ENCODE measurements at places on chromosomes 12 and 14. TPM values are rescaled to one million over a fixed set of nuclear protein-coding genes. Genes with fewer than 3 reads are reported as not detected.

- DNase-seq: no peak
Measured at GRCh38 chr14:52175982-52176502, 91.5 kb upstream of the PTGDR start.

- DNase-seq: no peak
Measured at GRCh38 chr12:105622846-105623736, 292.6 kb downstream of the C12orf75 start.

GRCh38 chr14:96109596-96110355, 70.6 kb downstream of the C14orf132 start:
- DNase-seq: no peak

DNA sequence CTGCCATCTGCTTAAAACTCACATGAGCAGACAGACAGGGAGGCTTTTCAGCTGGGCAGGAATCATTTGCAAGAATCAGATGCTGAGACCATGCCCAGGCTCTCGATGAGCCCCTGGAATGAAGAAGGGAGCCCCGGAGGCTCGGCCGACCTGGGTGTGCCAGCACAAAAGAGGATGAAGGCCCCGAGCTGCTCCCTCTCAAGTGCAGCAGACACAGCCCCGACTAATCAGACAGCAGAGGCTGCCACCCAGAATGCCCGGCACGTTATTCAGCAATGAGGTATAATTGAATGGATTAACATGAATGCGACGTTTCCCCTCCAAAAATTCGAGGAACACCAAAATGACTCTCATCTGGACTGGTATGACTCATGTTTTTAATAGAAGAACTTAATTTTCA, 58.9 kb downstream of the BCL11B start:
- no peak for DNase-seq

DNA sequence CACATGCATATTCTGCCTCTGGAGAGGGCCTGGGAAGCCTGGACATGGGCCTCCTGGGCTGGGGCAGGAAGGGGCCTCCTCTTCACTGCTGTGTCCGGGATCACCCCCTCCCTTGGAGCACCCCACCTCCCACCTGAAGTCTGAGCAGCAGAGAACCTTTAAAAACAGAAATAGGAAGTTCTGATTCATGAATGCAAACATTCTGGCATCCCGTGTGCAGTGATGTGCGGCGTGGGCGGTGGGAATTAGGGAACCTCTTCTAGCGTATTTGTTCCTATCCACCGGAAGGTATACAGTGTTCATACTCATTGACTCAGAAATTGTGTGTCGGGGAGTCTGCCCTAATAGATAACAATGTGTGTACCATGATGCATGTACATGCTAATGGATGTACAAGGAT, 46.2 kb downstream of the C14orf132 start:
- DNase-seq: no peak

- DNase-seq: no peak
Measured at GRCh38 chr14:50615056-50615455, 53.0 kb downstream of the SAV1 start.

- DNase-seq: no peak
Measured at GRCh38 chr12:112815589-112816321, 24.2 kb downstream of the RPH3A start.

- DNase-seq: no peak
Measured at GRCh38 chr12:41254004-41254914, 66.1 kb downstream of the PDZRN4 start.

DNA sequence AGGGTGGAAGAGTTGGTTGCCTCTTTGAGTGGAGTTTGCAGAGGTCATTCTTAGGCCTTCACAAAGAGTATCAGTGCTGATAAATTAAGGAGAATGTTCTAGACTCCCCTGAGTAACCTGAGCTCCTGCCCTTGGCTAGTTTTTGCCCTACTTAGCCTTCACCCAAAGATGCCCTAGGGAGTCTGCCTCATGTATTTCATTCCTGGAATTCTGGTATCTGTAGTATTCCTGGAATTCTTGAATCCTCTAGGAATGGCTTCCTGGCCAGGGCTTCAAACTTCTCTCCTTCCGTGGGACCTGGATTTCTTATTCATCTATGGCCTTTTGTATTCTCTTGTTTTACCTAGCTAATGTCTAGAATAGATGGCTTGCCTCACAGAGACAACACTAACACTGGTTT, 701.1 kb downstream of the NOVA1 start:
- DNase-seq: no peak

GRCh38 chr12:49863946-49864797, 21.3 kb upstream of the BCDIN3D start:
- no peak for DNase-seq

GRCh38 chr14:94439453-94440057, 13.0 kb downstream of the SERPINA11 start:
- no peak for DNase-seq

GRCh38 chr14:32906672-32907071, 32.0 kb upstream of the NPAS3 start:
- DNase-seq: no peak

- DNase-seq: no peak
Measured at GRCh38 chr14:79896009-79896408, 315.3 kb downstream of the DIO2 start.

GRCh38 chr12:104460041-104460719, 3.4 kb downstream of the CHST11 start:
- no peak for DNase-seq

DNA sequence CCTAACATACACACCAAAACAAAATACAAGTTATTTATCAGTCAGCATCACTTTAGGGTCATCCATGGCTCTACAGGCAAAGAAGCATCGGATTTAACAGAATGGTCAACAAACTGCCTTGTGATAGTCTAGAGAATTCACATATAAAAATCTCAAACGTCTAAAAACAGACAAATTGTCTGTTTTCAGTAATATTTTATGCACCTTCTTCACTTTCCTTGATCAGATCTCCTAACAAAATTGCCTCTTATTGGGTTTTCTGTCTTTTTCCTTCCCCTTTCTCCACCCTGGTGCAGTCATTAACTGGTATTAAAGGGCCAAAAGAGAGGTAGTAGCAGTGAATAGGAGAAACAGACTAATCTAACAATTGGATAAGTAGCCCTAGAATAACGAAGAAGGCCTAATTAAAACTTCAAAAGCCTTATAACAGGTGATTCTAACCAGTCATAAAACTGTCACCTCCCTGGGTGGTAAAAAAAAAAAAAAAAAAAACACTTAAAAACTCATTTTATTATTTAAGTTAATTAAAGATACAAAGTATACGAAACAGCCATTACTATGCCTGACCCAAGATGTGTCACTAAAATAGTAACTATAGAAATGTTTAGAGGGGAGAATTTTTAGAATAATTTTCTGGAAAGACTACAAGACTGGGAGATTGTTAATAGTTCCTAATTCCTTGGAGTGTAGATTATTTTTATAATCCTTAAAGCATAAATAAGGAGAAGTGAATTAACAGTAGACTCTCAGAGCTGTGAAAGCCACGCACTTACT, 1.5 kb downstream of the KIF21A start:
- DNase-seq: no peak

DNA sequence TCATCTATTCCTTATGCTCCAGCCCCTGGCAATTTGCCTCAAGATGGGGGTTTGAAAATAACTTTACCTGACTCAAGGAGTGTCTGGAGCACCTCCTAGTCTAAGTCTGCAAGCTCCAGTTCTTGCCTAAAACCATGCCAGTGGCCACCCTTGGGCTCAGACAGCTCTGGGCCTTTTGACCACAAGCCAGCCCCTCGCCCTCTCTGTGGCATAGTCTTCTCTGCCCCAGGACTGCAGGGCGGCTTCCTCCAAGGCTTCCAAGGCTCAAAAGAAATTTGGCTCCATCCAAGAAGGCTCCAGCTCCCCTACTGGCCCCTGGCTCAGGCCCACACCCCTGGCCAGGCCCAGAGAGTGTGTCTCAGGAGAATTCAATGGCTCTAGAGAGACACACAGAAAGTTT, 14.8 kb downstream of the ACVRL1 start:
- no peak for DNase-seq

DNA sequence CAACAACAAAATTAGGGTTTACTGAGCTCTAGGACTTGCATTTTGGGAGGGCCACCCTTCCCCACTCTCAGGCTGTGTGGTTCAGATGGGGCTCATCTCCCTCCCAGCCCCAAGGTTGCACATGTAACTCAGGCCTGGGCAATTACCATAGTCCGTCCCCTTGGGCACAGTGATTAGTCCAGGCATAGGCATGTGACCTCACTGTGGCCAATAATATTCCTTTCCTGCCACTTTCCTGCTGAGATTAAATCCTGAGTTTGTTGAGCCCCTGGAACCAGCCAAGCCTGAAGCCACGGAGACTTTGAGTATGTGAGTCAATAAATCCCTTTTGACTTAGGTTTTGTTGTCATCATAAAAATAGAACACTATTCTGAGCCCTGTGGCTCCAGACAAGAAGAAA, 113.0 kb downstream of the AACS start:
- no peak for DNase-seq

DNA sequence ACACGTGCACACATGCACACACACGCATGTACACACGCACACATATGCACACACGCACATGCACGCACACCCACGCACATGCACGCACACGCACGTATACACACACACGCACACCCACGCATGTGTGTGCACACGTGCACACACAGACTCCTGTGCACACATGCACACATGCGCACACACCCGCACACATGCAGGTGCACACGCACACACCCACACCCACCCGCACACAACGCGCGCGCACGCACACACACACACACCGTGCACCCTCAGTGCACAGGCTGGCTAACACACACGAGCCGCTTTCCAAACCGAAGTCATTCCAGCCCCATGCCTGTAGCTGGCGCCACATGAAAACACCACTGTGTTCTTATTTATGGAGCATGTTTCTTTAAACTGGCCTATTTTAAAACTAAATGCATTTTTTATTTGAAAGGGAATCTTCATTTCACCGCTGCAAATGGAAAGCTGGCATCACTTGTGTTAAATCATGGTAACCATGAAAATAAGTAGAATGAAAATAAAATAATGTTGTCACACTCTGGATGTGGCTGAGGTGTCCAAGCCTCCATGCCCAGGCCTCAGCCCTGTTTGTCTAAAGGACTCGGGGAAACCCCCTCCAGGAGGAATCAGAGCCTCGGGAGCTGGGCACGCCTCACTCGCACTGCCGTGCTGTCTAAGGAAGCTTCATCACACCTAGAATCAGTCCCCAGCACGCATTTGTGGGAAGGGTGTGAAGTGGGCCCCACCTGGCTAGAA, 45.1 kb downstream of the GALNT9 start:
- peak; percentile 29 for DNase-seq

GRCh38 chr12:99386907-99387306, 260.6 kb upstream of the GARIN6 start:
- DNase-seq: no peak

DNA sequence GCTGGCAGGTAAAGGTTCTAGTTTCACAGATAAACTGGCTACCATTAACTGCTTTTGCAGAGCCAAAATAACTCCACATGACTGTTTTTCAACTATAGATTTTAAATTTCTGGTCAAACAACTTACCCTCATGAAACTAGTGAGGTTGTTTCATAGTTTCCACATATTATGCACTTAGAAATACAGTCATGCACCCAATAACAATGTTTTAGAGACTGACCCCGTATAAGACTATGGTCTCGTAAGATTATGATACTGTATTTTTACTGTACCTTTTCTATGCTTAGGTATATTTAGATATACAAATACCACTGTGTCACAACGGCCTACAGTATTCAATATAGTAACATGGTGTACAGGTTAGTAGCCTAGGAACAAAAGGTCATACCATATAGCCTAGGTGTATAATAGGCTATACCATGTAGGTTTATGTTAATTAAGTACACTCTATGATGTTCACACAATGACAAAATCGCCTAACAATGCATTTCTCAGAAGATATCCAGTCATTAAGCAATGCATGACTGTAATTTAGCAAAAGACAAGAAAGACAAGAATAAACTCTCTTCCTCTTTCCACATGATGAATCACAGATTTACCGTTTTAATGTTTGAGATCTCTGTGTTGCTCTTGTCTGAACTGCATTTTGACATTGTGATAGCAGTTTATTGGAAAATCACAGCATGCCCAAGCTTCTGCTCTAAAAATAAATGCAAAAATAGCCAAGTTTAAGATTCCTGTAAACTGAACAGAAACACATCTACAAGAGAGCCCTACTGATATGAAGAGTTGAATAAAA, 17.1 kb downstream of the DICER1 start:
- DNase-seq: no peak

- no peak for DNase-seq
Measured at GRCh38 chr14:52349731-52350130, 35.6 kb downstream of the PTGER2 start.

- peak; percentile 33 for DNase-seq
Measured at GRCh38 chr12:124992874-124993625, 395 bp upstream of the BRI3BP start.

DNA sequence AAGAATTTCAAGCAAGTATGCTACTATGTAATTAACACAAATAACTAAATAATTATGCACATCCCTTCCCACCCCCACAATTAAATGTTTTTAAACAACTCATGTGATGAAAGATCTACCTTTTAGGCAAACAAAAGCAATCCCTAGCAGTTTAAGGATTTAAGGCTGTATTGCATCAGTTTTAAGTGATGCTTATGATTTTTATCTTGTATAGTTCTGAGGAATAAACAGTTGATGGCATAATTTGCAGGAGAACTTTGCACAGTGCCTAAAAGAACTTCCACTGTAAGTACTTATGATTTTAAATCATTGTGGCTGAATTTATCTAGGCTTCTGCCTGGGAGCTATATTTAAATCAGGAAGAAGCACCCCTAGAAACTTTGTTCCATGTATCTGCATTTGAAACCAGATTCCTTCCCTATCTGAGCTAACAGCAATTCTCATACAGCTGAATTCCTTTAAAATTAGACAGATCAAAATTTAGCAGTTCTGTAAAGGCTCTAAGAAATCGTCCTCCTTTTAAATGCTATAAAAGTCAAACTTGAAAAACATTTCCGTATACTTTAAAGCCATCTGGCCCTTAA, 388.6 kb downstream of the BCAT1 start:
- no peak for DNase-seq

GRCh38 chr12:39412210-39412609, 30.7 kb downstream of the KIF21A start:
- no peak for DNase-seq

The PMCH gene
- not detected for total RNA-seq

The CHGA gene
- total RNA-seq: not detected

The RAD9B gene
- total RNA-seq: 0.25 TPM

The ERH gene
- total RNA-seq: 160 TPM

The GATC gene
- total RNA-seq: 19.3 TPM

The ZNF385A gene
- 0.26 TPM for total RNA-seq

The HOXC12 gene
- total RNA-seq: not detected

The RNASE3 gene
- not detected for total RNA-seq

The DPF3 gene
- 0.38 TPM for total RNA-seq

The CLEC4E gene
- not detected for total RNA-seq
